Putamen (tissue), 1 donor: ENCODE measurements at places on chromosomes 7 and 10.
A peak's percentile ranks its signal among the peaks of the same experiment; 100 is the strongest.

- DNase-seq = no peak
Observed at GRCh38 chr10:4351723-4352413, 474.1 kb upstream of the AKR1E2 start.

GRCh38 chr10:6037422-6037821 is 24.7 kb downstream of the IL2RA start:
- no peak for DNase-seq

DNA sequence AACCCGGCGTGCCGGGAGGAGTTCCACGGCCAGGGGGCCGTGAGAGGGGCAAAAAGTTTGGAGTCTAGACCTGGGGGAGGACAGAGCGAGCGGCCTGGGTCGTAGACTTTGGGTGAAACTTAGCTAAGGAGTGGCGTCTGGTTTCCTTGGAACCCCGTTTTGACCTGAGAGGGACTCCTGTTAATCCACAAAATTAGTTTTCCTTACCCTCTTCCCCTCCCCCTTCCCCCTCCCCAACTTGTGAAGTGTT is 574 bp downstream of the MARCHF5 start:
- no peak for DNase-seq

DNA sequence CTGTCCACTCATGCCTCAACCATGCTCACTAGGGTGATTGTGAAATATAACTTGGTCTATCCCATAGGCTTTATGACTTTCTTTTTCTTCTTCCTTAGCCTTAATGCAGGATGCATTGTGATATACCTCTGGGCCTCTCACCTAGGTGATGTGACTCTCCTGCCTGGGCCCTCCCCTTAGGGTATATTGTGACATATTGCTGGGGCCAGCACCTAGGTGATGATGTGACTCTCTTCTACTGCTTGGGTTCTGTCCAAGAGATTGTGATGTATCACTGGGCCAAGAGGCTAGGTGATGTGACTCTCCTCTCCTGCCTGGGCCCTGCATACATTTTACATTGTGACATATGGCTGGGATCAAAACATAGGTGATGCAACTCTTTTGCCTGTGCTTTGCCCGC is 14.7 kb upstream of the ZNF107 start:
- DNase-seq = no peak

- DNase-seq = no peak
Observed at GRCh38 chr10:62085404-62085803, 183.2 kb downstream of the RTKN2 start.

DNA sequence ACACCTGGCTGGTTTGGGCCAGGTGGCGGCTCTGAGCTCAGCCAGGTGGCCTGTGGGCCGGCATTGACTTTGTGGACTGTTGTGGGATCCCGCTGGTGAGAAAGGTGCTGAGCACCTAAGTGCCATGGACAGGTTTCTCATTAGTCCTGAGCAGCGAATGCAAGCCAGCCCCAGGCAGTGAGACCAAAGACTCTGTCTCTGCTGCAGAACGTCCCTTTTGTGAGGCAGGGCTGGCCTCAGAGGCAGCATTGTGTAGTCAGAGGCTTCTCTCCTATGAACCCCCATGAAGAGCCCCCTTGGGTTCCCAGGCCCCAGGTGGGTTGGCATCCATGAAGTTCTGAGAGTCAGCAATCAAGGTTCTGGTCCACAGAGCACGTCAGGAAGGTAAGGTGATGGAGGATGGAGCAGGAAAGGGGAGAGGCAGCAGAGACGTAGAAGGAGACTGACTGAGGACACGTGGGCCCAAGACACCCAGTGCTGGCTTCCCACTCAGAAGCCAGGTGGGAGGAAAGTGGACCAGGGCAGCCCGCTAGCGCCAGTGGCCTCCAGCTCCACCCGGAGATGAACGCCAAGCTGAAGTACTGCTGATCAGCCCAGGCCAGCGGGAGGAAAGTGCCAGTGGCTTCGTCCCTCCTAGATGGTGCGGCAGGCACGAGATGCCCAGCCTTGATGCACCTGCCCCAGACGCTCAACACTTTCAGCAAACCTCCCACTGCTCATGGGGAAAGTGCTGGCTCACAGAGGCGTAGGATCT is 19.2 kb upstream of the PTPRN2 start:
- DNase-seq = no peak

DNA sequence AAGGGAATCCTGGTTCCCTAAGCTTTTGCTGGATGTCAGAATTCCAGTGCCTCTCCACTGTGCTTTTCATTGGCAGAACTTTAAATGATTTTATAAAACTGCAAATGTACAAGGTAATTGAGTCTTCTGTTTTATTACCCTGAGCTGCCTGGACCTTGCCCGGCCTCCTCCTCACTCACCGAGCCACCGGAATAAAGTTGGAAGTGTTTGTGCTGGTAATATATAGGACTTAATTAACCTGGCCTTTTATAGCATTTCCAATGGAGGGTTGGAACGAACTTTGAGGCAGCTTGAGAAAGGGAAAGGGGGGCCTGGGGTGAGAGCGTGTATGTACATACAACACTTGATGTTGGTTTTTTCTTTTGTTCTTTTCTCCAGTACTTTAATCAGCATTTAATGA is 43.4 kb downstream of the ZNF503 start:
- DNase-seq = no peak

DNA sequence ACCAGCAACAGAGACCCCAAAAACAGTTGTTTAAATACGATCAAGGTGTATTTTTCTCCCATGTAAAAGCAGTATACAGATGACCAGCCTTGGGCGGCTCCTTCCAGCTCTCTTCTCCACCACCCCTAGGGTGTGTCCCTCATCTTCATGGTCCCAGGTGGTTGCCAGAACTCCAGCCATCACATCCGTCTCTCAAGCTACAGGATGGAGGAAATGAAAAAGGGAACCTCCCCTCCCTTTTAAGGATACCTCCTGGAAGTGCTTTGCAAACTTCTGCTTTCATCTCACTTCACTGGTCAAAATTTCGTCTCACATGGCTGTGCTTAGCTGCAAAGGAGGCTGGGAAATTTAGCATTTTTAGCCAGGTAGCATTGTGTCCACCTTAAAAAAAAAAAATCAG is 59.3 kb downstream of the C10orf105 start:
- no peak for DNase-seq

GRCh38 chr10:110510730-110511129 is 13.0 kb downstream of the DUSP5 start:
- no peak for DNase-seq

DNA sequence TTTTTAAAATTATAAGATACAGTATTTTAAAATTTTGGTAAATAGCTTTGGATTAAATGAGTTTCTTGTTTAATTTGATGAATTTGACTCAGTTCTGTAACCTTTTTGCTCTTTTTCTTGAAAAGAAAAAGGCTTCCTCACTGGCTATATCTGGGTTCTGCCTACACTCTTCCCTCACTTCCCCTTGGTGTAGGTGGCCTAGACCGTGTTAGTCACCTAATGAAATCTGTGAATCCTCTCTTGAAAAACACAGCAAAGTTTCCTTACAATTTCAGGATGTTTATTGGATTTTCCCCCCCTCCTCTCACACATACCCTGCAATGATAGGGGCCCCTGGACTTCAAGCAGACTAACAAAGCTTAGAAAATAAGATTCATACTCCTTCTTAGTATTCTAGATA is 231.6 kb downstream of the ADK start:
- peak; percentile 53 for DNase-seq

GRCh38 chr10:44879531-44879899 is 31.6 kb upstream of the TMEM72 start:
- DNase-seq = no peak

DNA sequence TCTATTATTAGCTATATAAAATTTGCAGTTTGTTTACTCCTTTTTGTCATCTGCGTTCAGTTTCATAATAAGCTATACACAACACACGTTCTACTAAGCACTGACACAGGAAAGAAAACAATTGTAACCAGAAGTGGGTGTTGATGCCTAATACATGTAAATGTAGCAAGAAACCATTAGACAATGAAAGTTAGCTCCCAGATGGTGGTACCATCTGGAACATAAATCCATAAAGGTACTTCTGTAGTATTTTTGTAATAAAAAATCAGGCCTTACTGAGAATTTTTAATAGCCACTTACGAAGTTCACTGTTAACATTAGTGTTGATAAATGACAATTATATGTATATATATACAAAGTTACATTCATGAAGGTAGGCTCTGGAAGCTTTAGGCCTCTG is 194.7 kb downstream of the KCND2 start:
- DNase-seq = no peak

DNA sequence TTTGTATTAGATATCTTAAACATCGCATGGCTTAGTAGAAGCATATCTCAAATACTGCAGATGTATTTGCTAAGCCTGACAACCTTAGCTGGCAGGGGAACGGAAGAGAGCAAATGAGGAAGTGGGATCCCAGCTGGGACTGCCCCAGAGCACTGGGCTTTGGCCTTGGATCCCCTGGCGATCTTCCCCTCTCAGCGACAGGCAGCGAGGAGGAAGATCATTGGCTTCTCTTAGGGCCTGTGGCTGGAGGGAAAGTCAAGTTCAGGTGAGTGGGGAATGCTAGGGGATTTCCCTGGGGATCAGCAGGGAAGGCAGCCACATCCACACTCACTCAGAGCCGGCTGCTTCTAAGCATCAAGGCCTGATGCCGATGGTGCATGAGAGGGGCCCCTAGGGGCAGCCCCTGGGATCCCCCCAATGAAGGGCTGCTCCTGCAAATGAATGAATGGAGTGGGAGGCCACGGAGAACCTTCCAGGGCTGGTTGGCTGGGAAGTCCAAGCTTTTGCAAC is 42.0 kb downstream of the LYZL2 start:
- DNase-seq = peak; percentile 13

DNA sequence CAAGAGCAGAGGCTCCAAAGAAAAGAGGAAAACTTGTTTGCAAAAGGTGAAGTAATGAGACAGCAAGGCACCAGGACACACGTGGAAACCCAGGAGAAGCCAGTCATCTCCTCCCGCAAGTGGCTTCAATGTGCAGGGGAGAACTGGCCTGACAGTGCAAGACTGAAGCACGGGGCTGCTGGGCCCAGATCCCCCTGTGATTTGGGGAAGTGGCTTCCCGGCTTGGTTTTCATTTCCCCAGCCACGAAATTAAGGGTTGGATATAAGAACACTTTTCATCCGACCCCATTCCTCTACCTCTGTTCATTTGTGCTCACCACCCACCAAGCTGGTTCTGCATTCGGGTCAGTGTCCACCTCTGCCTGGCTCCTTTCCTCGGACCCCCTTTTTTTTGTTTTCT is 306.4 kb downstream of the FGFR2 start:
- no peak for DNase-seq

- DNase-seq = no peak
Observed at GRCh38 chr10:2659660-2660209, 407.6 kb upstream of the PFKP start.

DNA sequence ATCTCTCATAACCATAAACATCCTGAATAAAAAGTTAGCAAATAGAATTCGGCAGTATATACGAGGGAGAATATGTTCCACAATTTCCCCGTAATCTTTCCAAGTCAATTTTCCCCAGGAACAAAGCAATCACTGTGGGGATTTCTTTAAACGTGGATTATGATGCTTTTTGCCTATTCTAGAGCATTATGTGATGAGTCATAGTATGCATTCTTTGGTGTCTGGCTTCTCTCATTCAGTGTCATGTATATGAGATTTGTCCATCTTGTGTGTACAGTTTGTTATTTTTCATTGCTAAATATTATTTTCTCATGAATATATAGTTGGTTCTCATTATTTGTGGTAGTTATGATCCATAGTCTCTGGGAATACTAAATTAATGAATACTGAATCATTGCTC is 9.9 kb upstream of the OR9A4 start:
- DNase-seq = no peak

DNA sequence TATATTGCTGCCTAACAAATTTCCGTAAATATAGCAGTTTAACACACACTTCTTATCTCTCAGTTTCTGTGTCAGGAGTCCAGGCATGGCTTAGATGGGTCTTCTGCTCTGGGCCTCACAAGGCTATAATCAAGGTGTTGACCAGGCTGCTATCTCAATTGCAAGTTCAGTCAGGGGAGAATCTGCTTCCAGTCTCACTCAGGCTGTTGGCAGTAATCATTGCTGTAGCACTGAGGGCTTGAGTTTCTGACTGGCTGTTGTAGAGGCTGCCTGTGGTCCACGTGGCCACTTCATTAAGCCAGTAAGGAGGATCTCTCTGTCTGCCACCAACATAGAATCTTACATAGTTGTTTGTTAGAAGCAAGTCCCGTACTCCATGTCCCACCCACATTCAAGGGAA is 138.4 kb downstream of the ST7 start:
- DNase-seq = no peak

DNA sequence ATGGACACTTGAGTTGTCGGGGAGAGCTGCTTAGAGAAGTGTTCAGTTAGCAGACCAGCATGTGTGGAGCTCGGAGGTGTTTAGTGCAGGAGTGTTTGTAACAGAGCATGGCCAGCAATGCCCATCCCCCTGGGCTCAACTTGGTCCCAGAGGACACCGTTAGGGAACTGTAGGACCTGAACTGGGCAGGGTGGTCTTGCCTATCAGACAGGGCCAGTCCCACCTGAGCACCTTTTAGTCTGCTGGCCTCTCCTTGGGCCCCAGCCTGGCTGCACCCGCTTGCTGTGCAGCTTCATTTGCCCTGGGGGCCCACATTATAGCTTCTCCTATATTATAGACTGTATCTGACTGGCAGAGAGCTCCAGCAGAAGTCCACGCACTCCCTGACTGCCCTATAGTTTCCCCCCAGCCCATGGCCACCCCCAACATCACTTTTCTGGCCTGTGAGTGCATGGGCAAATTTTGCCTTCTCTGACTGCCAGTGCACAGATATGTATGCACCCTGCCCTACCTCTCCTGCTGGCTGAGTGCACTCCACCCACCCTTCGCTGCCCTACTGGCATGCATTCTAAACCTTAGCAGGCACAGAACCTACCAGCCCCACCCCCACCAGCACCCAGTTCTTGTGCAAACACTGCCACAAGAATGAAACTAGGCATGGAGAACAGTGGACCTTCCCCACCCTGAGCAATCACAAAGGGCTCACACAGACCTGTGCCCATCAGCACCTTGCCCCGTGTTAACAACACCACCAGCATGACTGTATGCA is 1030.6 kb upstream of the GHITM start:
- DNase-seq = no peak

DNA sequence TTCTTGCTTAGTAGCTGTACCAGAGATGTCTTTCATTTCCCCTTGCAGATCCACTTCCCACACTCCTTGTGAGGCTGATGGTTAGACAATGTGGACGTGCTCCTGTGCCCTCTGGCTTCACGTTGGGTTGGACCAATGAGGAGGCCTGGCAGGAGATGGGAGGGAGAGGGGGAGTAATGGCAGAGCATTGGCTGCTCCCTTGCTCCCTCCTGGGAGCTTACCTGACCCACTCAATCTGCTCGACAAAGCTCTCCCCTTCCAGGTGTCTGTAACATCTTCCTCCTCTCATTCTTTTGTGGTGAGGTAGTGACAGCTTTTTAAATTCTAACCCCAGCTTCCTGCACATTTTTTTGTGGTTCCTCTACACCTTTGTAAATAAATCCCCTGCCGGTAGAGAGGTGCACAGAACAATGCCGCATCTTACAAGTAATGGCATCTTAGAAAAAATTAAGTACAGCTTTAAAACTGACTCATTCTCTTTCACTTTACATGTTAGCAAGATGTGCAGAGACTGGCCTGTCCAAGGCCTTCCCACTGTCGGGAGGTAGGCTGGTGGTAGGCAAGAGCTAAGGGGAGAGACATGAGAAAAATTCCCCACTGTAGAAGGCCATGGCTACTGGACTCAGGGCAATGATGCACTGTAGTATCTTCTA is 134.3 kb downstream of the HTR7 start:
- DNase-seq = no peak
